ENCODE measurements at places on chromosomes 11 and 22. TPM values are rescaled to one million over a fixed set of nuclear protein-coding genes. Genes with fewer than 3 reads are reported as not detected.

GRCh38 chr22:23227380-23227779 is 47.1 kb downstream of the BCR start:
- no peak overlapping the region for H3K4me3 ChIP-seq
- peaks cover 35% of the 10 kb centered on the region for H3K4me1 ChIP-seq
- H3K27me3 ChIP-seq: no peaks in the 10 kb centered on the region

- H3K27ac ChIP-seq: peak overlapping the region; percentile 82
- no peak overlapping the region for H3K4me3 ChIP-seq
- no peaks in the 10 kb centered on the region for H3K27me3 ChIP-seq
Measured at GRCh38 chr22:22692707-22693530, 48.5 kb downstream of the GGTLC2 start.

- H3K27ac ChIP-seq: no peak overlapping the region
- peak; percentile 72 for DNase-seq
- H3K27me3 ChIP-seq: no peaks in the 10 kb centered on the region
- no peaks in the 10 kb centered on the region for H3K36me3 ChIP-seq
Measured at GRCh38 chr22:30262917-30263741, 3.5 kb downstream of the OSM start.

- H3K36me3 ChIP-seq: no peaks in the 10 kb centered on the region
- peaks cover 27% of the 10 kb centered on the region for H3K4me1 ChIP-seq
- no peak overlapping the region for H3K27ac ChIP-seq
Measured at GRCh38 chr11:48101044-48101733, 115.4 kb upstream of the OR4B1 start.

- H3K36me3 ChIP-seq: no peaks in the 10 kb centered on the region
- H3K27me3 ChIP-seq: no peaks in the 10 kb centered on the region
- H3K4me3 ChIP-seq: no peak overlapping the region
- H3K4me1 ChIP-seq: peaks cover 47% of the 10 kb centered on the region
Measured at GRCh38 chr22:42950281-42950680, 64.7 kb downstream of the PACSIN2 start.

- DNase-seq: no peak
- H3K36me3 ChIP-seq: peaks cover 13% of the 10 kb centered on the region
- no peak overlapping the region for H3K4me3 ChIP-seq
- no peaks in the 10 kb centered on the region for H3K27me3 ChIP-seq
- H3K27ac ChIP-seq: no peak overlapping the region
Measured at GRCh38 chr11:71232364-71232763, 20.0 kb downstream of the SHANK2 start.

- H3K4me3 ChIP-seq: no peak overlapping the region
- no peaks in the 10 kb centered on the region for H3K27me3 ChIP-seq
- no peaks in the 10 kb centered on the region for H3K4me1 ChIP-seq
Measured at GRCh38 chr22:25758316-25758715, 16.3 kb downstream of the MYO18B start.

GRCh38 chr22:26892166-26893041 is 235.0 kb downstream of the MIAT start:
- H3K36me3 ChIP-seq: no peaks in the 10 kb centered on the region
- no peak overlapping the region for H3K27ac ChIP-seq
- DNase-seq: no peak
- peaks cover 14% of the 10 kb centered on the region for H3K4me1 ChIP-seq
- H3K27me3 ChIP-seq: peaks cover 30% of the 10 kb centered on the region
- H3K4me3 ChIP-seq: no peak overlapping the region

GRCh38 chr11:130907229-130907628 is 9.1 kb downstream of the SNX19 start:
- H3K4me3 ChIP-seq: no peak overlapping the region
- no peak for DNase-seq
- H3K27ac ChIP-seq: no peak overlapping the region

DNA sequence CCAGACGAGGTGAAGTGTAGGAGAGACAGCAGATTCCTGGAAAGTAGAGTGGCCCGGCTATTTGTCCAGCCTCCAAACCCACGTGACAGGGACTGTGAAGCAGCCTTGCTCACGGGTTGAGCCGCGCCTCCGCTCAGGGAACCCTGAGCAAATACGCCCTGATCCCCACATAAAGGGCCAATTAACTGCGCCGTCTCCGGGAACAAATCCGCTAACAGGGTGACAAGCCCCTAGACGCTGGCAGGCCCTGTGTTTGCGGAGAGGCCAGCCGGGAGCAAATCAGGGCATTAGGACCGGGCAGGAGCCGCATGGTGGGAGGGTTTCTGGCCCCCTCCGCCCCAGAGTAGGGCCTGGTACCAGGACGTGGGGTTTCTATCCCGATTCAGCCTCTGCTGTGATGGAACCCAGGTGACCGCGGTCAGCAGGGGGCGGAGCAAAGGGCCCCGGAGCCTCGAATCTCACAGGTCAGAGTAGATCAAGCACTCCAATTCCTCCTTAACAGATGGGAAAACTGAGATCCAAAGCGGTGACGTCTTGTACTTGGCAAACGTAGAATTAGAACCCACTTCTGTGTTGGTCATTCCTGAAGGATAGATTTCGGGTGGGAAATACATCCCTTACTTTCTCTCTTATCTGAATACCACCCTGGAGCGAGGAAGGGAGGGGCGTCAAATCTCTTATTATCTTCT is 2.0 kb upstream of the ROBO3 start:
- no peaks in the 10 kb centered on the region for H3K36me3 ChIP-seq
- H3K4me3 ChIP-seq: peak overlapping the region; percentile 11
- peaks cover 80% of the 10 kb centered on the region for H3K27me3 ChIP-seq
- peak; percentile 20 for DNase-seq

DNA sequence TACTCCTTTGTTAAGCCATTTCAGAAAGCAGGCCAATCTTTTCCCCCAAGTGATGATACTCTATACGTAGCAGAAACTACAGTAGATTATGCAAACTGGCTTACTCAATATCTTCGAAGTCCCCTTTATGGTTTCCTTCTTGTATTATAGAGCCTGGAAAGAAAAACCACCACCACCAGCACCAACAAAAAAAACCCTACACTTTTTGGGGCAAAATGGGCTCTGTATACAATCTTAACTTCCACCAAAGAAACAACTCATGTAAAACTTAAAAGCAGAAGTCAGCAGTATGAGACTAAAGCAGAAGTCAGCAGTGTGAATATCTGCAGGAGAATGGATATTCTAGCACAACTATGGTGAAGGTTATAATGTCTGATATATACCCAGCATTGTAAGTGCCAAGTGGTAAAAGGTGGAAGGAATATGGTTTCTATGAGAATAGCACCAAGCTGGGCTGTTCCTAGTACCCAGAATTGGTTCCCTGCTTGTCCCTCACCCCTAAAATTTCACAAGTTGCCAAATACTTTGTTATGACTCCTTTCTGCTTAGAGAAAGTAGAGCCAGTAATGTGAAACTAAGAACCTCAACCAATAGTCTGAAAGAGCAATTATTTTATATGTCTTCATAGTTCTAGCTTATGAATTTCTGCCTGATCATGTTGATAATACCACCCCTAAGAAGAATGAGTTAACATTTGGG is 252.1 kb downstream of the SBF2 start:
- H3K4me1 ChIP-seq: no peaks in the 10 kb centered on the region
- H3K36me3 ChIP-seq: peaks cover 15% of the 10 kb centered on the region
- no peak for DNase-seq
- no peaks in the 10 kb centered on the region for H3K27me3 ChIP-seq
- H3K4me3 ChIP-seq: no peak overlapping the region

- no peak for DNase-seq
- H3K4me1 ChIP-seq: no peaks in the 10 kb centered on the region
- no peaks in the 10 kb centered on the region for H3K27me3 ChIP-seq
- no peak overlapping the region for H3K4me3 ChIP-seq
- no peaks in the 10 kb centered on the region for H3K36me3 ChIP-seq
Measured at GRCh38 chr22:47163481-47163855, 401.0 kb downstream of the TBC1D22A start.

DNA sequence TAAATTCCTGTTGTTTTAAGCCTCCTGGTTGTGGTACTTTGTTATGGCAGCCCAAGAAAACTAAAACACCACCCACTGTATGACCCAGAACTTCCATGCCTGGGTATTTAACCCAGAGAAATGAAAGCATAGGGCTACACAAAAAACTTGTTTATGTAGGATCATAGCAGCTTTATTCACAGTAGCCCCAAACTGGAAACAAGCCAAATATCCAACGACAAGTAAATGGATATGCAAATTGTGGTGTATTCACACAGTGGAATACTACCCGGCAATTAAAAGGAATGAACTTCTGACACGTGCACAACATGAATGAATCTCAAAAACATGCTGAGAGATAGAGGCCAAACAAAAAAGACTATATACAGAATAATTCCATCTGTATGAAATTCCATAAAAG is 62.2 kb upstream of the NAV2 start:
- no peak overlapping the region for H3K4me3 ChIP-seq
- no peaks in the 10 kb centered on the region for H3K27me3 ChIP-seq
- H3K4me1 ChIP-seq: no peaks in the 10 kb centered on the region
- DNase-seq: no peak

DNA sequence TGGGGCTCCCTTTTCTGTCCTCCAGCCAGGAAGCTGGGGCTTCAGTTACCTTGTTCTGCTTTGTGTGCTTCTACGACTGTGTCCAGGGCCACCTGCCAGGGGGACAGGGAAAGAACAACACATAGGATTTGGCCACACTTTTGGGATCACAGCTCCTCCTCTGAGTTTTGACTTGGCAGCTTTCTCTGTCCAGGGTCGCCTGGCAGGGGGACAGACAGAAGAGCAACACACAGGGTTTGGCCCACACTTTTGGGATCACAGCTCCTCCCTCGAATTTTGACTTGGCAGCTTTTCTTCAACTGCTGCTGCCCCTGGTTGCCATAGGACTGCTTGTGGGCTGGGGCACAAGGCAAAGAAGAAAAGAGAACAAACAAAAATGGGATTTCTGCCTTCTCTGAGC is 19.1 kb downstream of the INCENP start:
- no peak overlapping the region for H3K27ac ChIP-seq
- DNase-seq: no peak
- H3K36me3 ChIP-seq: peaks cover 90% of the 10 kb centered on the region
- H3K4me1 ChIP-seq: no peaks in the 10 kb centered on the region
- no peak overlapping the region for H3K4me3 ChIP-seq
- H3K27me3 ChIP-seq: no peaks in the 10 kb centered on the region

DNA sequence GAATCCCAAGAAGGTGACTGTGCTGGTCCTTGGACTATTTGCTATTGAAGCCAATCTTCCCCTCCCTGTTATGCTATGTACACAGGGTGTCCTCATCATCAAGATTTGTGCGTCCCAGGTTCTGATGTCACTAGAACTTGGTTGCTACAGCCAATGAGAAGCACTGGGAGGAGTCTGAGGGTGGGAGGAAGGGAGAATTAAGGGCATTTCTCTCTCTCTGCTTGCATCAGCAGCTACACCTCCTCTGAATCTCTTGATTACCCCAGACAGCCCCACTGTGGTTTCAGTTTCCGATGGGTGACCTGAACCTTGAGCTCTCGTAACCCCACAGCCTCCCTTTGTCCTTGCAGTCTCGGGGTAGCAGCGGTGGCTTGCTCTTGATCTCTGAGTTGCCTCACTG is 212.4 kb upstream of the SESN3 start:
- DNase-seq: no peak
- no peak overlapping the region for H3K4me3 ChIP-seq
- peaks cover 9% of the 10 kb centered on the region for H3K27me3 ChIP-seq
- no peak overlapping the region for H3K27ac ChIP-seq
- H3K4me1 ChIP-seq: no peaks in the 10 kb centered on the region

- no peak for DNase-seq
- H3K27me3 ChIP-seq: no peaks in the 10 kb centered on the region
- H3K27ac ChIP-seq: no peak overlapping the region
- no peaks in the 10 kb centered on the region for H3K4me1 ChIP-seq
Measured at GRCh38 chr11:108508653-108509593, 10.7 kb upstream of the POGLUT3 start.

GRCh38 chr11:99349151-99349673 is 328.5 kb downstream of the CNTN5 start:
- H3K4me1 ChIP-seq: peaks cover 14% of the 10 kb centered on the region
- no peak overlapping the region for H3K27ac ChIP-seq
- no peak overlapping the region for H3K4me3 ChIP-seq

DNA sequence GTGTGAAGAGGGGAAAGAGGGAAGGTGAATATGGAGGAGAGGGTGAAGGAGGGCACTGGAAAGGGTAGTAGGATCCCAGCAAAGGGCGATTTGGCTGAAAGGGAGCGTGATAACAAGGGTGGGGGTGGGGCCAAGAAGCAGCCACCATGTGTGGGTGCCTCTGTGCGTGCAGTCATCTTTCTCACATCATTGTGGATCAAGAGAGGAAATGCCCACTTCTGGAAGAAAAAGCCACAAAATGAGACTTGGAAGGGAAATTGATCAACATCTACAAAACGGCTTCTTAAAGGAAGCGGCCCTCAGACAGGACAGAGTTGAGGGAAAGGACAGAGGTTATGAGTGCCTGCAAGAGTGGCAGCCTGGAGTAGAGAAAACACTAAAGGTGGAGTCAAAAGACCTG is 1.2 kb upstream of the CXCR5 start:
- DNase-seq: no peak
- no peaks in the 10 kb centered on the region for H3K36me3 ChIP-seq
- H3K27ac ChIP-seq: no peak overlapping the region
- H3K4me1 ChIP-seq: peaks cover 2% of the 10 kb centered on the region

GRCh38 chr22:31449506-31449905 is 40.1 kb downstream of the EIF4ENIF1 start:
- H3K36me3 ChIP-seq: peaks cover 7% of the 10 kb centered on the region
- no peaks in the 10 kb centered on the region for H3K27me3 ChIP-seq
- H3K27ac ChIP-seq: no peak overlapping the region
- no peak overlapping the region for H3K4me3 ChIP-seq

GRCh38 chr22:22818861-22819855 is 68.5 kb upstream of the IGLL5 start:
- H3K27ac ChIP-seq: no peak overlapping the region
- no peaks in the 10 kb centered on the region for H3K4me1 ChIP-seq
- no peaks in the 10 kb centered on the region for H3K36me3 ChIP-seq

The RAB38 gene
- total RNA-seq: not detected

The TLCD5 gene
- 4.2 TPM for total RNA-seq

The CRYBB2 gene
- not detected for total RNA-seq

The RIN1 gene
- 41.2 TPM for total RNA-seq

The OR52H1 gene
- total RNA-seq: not detected

The IFITM5 gene
- total RNA-seq: not detected

The OR51B4 gene
- total RNA-seq: not detected

The SLCO2B1 gene
- not detected for total RNA-seq

The IGLL1 gene
- total RNA-seq: not detected

The SLC22A9 gene
- not detected for total RNA-seq

The GGTLC3 gene
- total RNA-seq: not detected

The OR5P2 gene
- not detected for total RNA-seq

The MEI1 gene
- total RNA-seq: 1.4 TPM
